ENCODE measurements at places on chromosomes 7 and 10.

GRCh38 chr10:19917751-19918478, 101.7 kb downstream of the PLXDC2 start:
- DNase-seq, result no peak

GRCh38 chr7:938546-939185, 15.8 kb downstream of the ADAP1 start:
- no peak for DNase-seq

- peak; percentile 23 for DNase-seq
Observed at GRCh38 chr10:35089611-35090161, 455 bp downstream of the CUL2 start.

DNA sequence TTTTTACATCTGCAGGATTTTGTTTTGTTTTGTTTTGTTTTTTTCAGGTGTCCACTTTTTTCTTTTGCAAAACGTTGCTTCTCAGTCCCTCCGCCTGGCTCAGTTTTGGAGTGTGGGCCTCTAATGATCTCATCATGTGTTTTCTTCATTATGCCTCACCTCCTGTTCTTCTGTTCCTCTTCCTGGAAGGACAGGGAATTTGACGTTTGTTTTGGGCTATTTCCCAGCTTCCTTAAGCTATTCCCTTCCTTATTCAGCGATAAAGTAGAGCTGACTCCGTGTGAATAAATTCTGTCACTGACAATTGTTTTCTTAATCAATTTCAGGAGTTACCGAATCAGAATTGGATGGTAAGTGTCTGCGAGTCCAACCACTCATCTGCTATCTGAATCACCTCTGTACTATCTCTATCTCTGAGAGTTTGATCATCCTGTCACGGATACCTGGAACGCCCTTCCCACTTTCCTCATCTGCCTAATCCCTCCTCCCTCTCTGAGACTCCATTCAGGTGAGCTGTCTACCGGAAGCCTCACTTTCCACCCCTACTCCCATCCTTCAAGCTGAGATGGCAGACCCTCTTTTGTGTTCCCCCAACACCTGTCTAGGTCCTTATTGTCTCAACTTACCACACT, 218.4 kb downstream of the GATA3 start:
- DNase-seq, result no peak

GRCh38 chr10:15370856-15371701, at the start of gene FAM171A1:
FAM171A1 (minus strand) TSS chr10:15371289; CDS start chr10:15371052, 237 bp downstream.
- no peak for DNase-seq

DNA sequence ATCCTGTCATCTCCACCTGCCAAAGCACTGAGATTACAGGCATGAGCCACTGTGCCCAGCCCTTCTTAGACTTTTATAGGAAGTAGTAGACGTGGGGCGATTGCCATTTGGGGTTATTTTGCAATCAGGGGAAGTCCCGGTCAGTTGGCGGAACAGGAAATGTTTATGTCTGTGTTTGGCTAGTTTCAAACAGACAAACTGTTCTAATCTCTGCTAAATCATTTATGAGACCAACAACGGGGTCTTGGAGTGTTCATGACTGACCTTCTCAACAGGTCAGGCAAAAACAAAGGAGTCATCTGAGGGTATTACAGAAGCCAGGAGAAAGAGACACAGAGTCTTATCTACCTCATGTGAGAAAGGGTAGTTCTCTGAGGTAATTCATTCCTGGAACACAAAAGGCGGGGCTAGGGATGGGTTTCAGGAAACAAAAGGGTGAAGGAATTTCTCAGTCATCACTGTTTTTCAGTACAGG, 6.6 kb upstream of the TPK1 start:
- no peak for DNase-seq

GRCh38 chr7:133081599-133082389, at the start of gene CHCHD3:
CHCHD3 (minus strand) TSS chr7:133082090; CDS start chr7:133081937, 153 bp downstream.
- peak; percentile 91 for DNase-seq

DNA sequence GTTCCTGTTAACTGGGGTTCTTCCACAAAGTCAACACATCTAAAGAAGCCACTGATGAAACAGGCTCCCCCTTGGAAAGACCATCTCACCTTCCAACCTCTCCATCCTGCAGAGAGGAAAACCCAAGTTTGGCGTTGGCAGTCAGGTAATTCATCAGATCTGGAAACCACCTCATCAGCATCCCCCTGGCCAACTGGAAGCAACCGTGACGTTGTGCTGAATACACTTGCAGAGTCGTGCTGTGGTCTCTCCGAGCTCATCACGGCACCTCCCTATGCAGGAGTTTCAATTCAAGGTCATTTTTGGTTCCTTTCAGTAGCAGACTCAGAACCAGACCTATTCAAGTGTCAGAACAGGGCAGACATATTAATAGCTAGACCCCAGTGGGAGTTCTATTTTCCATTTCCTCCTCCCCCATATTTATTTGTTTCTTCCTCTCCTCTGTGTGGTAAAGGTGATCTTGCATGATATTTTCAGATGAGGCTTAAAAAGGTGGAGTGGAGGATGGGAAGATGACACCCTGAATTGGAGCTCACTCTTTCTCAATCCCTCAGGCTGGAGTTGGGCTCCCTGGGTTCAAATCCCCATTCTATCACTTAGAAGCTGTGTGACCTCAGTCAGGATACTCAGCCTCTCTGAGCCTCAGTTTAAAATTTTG, 149.1 kb upstream of the ADO start:
- no peak for DNase-seq

GRCh38 chr7:141864765-141865447, 23.6 kb upstream of the PRSS37 start:
- no peak for DNase-seq

DNA sequence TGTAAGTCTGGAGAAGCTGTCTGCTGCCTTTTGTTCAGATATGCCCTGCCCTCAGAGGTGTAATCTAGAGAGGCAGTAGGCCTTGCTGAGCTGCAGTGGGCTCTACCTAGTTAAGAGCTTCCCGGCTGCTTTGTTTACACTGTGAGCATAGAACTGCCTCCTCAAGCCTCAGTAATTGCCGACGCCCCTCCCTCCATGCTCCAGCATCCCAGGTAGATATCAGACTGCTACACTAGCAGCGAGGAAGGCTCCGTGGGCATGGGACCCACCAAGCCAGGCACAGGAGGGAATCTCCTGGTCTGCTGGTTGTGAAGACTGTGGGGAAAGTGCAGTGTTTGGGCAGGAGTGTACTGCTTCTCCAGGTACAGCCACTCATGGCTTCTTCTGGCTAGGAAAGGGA, 26.4 kb upstream of the CXCL12 start:
- no peak for DNase-seq

DNA sequence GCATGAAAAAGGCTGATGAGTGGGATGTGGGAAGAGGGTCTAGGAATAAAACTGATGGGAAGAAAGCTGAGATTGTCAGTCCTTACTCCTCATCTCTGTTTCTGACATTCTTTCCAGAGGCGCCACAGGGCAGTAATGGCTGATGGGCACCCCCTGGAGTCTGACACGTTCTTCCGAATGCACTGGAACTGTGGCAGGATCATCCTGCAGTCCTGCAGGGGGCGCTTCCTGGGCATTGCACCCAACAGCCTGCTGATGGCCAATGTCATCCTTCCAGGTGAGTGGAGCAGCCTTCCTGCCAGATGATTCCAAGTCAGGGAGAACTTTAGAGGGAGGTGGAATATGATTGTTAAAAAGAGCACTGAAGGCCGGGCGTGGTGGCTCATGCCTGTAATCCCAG, 4.8 kb downstream of the FSCN3 start:
- DNase-seq, result peak; percentile 50

DNA sequence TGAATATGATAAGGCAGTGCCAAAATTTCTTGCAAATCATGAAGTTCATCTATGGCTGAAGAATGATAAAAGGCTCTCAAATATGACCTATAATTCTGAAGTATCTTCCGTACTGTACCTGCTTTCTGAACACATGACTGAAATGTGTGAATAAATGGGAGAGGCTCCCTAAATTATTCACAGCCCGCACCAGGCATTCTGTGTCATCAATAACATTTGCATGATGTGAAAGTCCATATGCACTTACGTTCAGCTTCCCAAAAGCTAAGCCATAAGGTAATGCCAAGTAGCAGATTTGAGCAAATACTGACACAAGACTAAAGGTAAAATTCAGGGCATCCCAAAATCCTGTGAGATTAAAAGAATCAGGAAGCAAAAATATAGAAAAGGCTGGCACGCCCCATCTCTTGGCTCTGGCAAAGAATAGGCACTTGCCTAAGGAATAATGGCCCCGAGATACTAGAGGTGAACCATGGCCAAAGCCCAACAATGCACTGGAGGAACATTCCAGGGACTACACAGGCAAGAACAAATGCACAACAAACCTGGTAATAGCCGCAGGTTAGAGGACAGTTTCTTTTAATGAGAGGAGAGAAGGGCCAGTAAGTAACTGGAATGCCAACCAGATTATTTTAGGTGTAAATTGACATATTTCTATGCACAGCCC, 280.5 kb downstream of the IPMK start:
- DNase-seq, result no peak

DNA sequence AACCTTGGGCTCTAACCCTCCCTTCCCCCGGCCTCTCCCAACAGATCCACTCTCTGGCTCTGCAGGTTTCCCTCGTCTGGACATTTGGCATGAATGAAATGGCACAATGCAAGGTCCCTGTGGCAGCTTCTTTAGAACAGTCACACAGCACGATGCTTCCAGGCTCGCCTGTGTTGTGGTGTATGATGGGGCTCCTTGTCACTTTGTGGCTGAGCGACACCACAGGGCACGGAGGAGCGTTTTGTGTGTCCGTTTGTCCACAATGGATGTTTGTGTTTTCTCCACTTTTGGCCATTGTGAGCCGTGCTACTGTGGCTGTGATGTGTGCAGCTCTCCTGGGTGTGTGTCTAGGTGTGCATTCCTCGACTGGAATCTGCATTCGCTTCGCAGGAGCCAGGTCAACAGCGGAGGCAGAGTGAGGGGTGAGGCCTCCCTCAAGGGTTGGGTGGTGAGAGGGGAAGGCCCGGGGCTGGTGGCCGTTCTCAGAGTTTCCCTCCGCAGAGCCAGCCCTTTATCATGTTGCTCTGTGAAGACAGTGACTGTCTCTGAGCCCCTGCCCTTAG, 22.3 kb upstream of the SHH start:
- DNase-seq, result no peak

GRCh38 chr10:33396279-33396678, 61.8 kb upstream of the NRP1 start:
- DNase-seq, result no peak

GRCh38 chr10:86024281-86025041, 342.1 kb downstream of the GRID1 start:
- no peak for DNase-seq

- no peak for DNase-seq
Observed at GRCh38 chr10:79399223-79399831, 46.1 kb downstream of the ZCCHC24 start.

DNA sequence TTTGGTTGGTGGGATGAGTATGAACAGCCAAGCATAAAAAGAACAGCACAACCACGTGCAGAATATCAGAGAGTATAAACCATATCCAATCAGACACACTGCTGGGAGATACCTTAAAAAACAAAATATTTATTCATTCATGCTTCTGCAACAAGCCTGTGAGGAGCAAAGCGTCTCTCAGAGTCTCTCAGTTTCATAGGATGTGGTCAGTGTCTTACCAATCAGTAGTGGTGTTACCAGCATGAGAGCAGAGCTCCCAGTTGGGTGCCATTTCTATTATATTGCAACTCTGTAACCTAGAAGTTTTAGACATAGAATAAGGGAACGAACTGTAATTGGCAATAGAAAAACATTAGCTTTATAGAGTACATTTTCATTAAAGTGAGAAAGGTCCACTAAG, 445.9 kb upstream of the LRRN3 start:
- DNase-seq, result no peak

- DNase-seq, result no peak
Observed at GRCh38 chr7:36006636-36007229, 146.3 kb upstream of the EEPD1 start.

GRCh38 chr7:47181746-47182361, 400.1 kb downstream of the TNS3 start:
- no peak for DNase-seq

DNA sequence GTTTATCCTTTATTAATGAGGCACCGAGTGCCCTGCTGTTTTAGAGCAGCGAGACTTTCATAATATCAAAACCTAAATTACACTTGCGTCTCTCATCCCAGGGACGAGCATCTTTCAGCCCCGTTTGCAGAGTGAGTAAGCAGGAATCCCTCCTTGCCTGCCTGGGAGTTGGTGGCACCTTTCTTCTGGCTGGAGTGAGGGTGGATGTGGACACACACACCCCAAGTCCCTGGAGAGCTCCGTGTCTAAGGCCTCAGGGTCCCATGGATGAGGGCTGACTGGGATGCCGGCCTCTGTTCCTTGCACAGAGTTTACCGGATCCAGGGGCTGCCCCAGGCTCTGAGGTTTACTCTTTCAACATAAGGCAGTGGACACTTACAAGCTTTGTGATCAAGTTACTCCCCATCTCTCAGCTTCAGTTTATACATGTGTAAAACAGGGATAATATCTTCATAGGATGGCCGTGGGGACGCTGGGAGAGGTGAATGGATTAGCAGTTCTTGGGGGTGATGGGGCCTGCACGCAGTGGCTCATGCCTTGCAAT, 24.5 kb downstream of the POLL start:
- no peak for DNase-seq

DNA sequence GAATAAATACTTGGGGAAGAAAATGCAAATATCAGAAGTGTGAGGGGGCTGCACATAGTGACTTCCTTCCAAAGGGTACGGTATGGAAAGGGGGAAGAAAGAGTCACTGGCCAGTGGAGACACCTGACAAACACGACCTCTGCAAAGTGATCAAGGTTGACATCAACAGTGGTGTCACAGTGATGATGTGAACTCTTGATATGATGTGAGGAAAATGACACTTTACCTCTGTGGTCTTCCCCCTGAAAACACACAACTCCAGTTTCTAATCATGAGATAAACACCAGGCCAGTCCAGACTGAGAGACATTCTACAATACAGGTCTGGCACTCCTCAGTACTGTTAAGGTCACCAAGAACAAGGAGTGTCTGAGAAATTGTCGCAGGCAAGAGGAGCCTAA, 169.7 kb downstream of the BUB3 start:
- DNase-seq, result no peak

DNA sequence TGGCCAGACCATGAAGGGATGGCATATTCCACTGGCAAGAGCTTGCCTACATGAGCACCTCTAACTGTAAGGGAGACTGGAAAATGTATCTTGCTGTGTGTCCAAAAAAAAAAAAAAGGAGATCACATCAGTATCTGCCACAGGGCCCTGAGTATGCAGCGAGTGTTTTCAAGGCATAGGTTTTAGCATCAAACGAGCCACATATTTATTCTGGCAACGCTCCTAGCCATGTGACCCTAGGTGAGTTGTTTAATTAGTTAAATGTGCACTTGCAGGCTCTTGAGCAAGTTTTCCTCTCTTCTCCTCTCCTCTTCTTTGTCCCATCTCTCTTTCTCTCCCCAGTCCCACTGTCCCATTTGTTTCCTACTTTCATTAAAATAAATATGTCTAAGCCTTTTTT, 428.7 kb upstream of the AKR1E2 start:
- no peak for DNase-seq

DNA sequence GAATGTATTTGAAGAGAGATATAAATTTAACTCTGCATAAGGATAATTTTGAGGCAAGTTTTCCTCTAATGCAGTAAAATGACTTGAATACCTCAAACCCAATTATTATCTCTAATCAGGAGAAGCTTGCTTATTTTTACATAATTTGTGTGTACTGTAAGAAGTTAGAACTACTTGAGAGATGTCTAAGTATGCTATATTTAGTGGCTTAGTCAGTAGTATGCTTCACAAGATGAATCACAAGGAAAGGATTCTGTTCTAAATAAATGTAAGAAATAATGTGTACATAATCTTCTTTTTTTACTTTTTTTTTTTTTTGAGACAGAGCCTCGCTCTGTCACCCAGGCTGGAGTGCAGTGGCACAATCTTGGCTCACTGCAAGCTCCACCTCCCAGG, 13.7 kb downstream of the PHTF2 start:
- DNase-seq, result no peak

- DNase-seq, result no peak
Observed at GRCh38 chr10:106189292-106189691, 975.2 kb downstream of the SORCS1 start.

- no peak for DNase-seq
Observed at GRCh38 chr7:46205478-46205877, 284.4 kb upstream of the IGFBP3 start.

All from hematopoietic multipotent progenitor cell treated with erythropoietin and hydrocortisone succinate and interleukin-3 and kit ligand, for 17 days (in vitro differentiated cells).